ENCODE measurements at places on chromosomes 11 and 22. TPM values are rescaled to one million over a fixed set of nuclear protein-coding genes. Genes with fewer than 3 reads are reported as not detected.

MS4A4E gene
- total RNA-seq: not detected

CHRM1 gene
- not detected for total RNA-seq

GDPD4 gene
- total RNA-seq: not detected

TREH gene
- not detected for total RNA-seq

NFAM1 gene
- total RNA-seq: not detected

LRRC56 gene
- total RNA-seq: 0.68 TPM

DPAGT1 gene
- 50.6 TPM for total RNA-seq

SMIM35 gene
- not detected for total RNA-seq

ELF5 gene
- total RNA-seq: not detected

CCDC157 gene
- 1.5 TPM for total RNA-seq

CNGA4 gene
- not detected for total RNA-seq

OR5B21 gene
- total RNA-seq: not detected

LARGE2 gene
- not detected for total RNA-seq

GSTT2B gene
- 1.4 TPM for total RNA-seq

C11orf87 gene
- not detected for total RNA-seq

MYBPC3 gene
- not detected for total RNA-seq

CDCA5 gene
- total RNA-seq: 17.5 TPM

SAA1 gene
- 0.98 TPM for total RNA-seq

MUC6 gene
- total RNA-seq: not detected
